Stimulated activated CD8-positive, alpha-beta memory T cell treated with anti-CD3 and anti-CD28 coated beads, Interleukin-2, amount 100 ng/mL, for 48 hours (primary cell): ENCODE measurements at places on chromosomes 4 and X.
A peak's percentile ranks its signal among the peaks of the same experiment; 100 is the strongest.

GRCh38 chr4:144056800-144057199 is 37.6 kb upstream of the GYPB start:
- no peak for DNase-seq

GRCh38 chrX:153723351-153724251 is 586 bp downstream of the BCAP31 start:
- DNase-seq = peak; percentile 50

DNA sequence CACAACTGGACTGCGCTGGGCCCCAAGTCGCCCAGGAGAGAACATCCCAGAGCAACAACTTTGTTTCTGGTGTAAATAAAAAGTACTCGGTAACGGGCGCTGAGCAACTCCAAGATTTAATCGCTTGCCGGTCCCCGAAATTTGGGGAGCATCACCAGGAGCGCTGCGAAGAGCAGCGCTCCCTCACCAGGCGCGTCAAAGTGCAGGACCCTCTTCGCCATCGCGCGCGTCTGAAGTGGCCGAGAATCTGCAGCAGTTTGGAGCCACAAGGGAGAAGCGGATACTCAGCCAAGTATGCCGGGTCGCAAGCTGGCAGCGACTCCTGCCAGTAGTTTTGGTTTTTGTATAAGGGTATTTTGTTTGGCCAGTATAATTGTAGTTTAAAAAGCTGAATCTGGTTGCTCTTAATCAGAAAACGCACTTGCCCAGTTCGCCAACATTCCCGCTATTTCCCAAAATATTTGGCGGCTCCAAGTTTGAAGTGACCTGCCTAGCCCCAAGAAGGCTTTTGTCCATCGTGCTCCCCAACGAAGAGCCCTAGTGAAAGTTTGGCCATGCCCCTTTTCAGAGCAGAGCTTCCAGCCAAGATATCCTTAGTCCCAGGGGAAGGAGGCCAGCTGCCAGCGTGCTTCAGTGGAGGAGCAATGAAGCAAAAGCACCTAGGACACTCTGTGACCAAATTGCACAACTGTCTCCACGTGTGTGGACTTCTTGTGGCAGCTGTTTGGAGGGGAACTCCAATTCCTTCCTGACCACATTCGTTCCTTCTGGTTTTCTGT is 557 bp upstream of the KDR start:
- DNase-seq = no peak

- DNase-seq = no peak
Measured at GRCh38 chr4:151439320-151439719, 30.3 kb downstream of the FHIP1A start.

DNA sequence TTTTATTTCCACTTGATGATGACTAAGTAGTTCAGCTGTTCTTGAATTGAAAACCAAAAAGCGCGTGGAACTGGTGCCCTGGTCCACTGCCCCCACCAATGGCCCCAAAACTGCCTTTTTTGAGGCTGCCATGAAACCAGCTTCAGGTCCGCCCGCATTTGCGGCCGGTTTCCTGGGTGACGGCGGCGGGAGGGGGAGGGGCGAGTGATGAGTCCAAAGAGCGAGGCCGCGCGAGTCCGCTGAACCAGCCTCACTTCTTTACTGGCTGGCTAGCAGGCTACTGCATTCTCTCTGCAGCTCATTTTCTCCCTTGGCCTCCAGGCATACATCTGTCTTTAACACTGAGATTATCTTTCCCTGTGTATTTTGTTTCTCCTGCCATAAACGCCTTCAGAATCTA is 72.9 kb upstream of the FABP2 start:
- no peak for DNase-seq

- no peak for DNase-seq
Measured at GRCh38 chr4:178599521-178599920, 1157.3 kb upstream of the AGA start.

GRCh38 chr4:145203410-145203809 is 23.0 kb upstream of the OTUD4 start:
- no peak for DNase-seq

- no peak for DNase-seq
Measured at GRCh38 chr4:137601934-137602333, 69.6 kb upstream of the PCDH18 start.

DNA sequence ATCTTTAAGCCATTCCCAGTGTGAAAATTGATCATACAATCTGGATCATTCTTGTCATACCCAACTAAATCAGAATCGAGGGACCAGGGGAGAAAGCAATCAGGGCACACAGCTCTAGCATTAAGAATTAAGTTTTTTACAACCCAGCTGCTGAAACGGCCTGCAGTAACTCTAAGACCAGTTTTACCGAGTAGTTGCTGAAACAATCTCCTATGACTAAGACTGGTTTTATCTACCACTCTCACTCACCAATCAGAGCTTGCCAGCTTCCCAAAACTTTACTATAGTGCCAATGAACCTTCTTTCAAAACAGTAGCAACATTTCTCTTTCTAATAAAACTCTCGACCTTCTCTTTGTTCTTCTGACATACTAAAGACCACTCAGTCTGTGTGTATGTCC is 2.8 kb upstream of the SAP30 start:
- no peak for DNase-seq

GRCh38 chr4:109385260-109385659 is 48.4 kb upstream of the SEC24B start:
- no peak for DNase-seq

DNA sequence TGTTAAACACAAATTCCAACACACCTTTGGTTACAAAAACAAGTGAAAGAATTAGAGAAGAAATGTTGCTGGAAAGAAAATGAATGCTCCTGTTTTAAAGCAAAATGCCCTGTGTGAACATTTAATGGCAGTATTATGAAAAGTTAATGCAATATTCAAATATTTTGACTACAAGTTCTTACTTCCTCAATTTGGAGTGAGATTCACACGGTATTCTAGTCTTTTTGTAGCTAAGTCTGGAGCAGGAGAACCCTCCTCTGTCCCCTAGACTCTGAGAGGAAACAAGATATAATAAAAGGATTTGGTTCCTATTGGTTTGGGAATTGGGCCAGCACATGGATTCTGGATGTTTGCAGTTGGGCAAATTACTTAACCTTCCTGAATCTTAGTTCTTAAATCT is 12.7 kb downstream of the MAD2L1 start:
- no peak for DNase-seq
